ENCODE measurements at places on chromosomes 13 and 19.

DNA sequence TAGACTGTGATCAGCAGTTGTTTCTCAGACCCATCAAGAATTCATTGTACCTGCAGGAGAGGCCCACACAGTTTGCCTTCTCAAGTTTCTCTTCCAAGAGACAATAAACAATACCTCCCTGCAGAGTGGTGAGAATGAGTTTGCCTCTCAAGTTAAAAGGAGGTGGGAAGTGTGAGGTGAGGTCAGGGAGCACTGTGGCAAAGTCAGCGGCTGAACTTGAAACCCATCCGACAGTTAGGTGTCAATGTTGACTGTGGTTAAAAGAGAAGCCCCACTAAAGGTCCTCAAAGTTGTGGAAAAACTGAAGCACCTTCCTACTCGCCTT, 72.9 kb upstream of the TSC22D1 start:
- no peak for DNase-seq

GRCh38 chr19:42601811-42602443, 7.2 kb upstream of the CEACAM8 start:
- no peak for DNase-seq

- no peak for DNase-seq
Measured at GRCh38 chr19:31338069-31338776, 11.0 kb downstream of the TSHZ3 start.

DNA sequence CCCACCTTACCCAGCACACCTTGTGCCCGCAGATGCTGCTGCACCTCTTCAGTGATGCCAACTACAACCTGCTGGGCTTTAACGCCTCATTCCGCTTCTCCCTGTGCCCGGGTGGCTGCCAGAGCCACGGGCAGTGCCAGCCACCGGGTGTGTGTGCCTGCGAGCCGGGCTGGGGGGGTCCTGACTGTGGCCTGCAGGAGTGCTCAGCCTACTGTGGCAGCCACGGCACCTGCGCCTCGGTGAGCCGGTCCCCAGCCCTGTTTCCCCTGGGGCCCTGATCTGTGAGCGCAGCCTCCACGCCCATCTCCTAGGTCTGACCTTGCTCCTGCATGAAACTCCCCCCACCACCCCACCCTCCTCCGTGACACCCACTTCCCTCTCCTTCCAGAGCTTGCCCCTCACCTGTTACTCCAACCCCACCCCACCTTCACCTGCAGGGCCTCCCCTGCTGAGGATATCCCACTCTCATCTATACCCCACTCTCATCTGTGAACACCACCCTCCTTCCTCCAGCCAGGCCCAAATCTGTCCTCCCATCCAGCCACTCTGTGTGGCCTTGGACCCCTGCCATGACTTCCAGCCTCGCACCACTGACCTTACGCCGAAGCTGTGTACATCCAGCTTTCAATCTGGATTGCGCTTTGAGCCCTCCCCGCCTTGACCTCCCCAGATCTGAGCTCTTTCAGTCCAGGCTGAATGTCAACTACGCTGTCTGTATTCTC, 8.7 kb downstream of the MEGF8 start:
- DNase-seq, result no peak

GRCh38 chr13:112001571-112001970, 65.4 kb upstream of the SOX1 start:
- DNase-seq, result no peak

- DNase-seq, result no peak
Measured at GRCh38 chr19:55345101-55345817, 5.6 kb downstream of the KMT5C start.

- DNase-seq, result no peak
Measured at GRCh38 chr13:106794117-106794516, 226.2 kb upstream of the ARGLU1 start.

- no peak for DNase-seq
Measured at GRCh38 chr13:25874907-25875306, 176.9 kb downstream of the SHISA2 start.

GRCh38 chr19:5155586-5156210, 184.9 kb downstream of the PTPRS start:
- DNase-seq, result no peak

DNA sequence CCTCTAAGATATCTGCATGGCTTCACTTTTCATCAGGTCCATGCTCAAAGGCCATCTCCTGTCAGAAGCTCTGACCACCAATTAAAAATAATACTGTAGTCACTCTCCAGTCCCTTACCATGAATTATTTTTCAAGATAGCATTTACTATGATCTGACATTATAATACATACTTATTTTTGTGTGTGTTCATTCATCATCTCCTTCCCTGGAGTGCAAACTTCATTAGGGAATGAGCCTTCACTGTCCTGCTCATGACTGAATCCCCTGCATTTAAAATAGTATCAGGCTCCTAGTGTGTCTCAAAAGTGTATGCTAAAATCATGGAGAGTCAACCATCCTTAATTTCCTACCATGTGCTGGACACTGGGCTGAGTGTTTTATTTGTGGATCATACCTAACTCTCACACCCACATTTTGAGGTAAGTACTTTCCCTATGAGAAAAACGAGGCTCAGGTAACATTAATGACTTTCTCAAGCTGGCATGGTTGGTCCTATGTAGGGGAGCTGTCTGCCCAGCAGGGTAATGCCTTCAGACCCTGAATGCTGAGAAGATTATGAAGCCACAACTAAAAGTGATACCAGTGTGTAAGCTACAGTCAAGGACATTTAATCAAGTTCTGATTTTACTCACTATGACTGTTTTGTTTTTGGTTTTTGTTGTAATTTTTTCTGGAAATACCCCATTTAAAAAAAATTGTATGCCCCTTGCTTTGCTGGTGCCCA, 16.3 kb downstream of the PLA2G4C start:
- DNase-seq, result no peak

DNA sequence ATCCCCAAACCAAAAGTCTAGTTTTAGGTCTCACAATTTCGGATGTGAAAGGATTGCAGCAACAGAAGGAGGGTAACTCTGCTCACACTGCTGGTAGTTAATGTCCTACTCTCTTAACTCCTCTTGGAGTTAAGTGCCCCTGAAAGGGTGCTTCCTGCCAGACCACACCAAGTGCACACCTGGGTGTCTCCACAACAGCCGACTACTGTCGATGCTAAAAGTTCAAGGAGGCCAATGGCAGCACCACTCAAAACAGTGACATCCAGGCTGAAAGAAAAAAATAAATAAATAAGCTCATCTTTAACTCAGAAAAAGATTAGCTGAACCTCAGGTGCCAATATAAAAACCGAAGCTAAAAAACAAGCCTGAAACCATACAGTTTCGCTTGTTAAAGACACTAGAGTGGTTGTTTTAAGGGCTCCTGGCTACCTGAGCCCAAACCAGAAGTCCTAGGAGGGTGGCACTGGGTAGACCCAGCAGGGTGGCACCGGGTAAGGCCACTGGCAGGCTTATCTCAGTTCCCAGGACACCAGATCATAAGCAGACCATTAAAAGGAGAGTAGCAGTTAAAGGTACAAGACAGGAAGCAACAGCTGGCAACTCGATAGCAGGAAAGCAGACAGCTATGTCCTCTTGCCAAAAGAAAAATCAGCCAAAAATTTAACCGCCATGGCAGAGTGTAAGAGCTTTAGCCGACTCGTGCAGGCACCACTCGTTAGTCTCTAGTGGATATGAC, 39.3 kb downstream of the BRD4 start:
- no peak for DNase-seq

DNA sequence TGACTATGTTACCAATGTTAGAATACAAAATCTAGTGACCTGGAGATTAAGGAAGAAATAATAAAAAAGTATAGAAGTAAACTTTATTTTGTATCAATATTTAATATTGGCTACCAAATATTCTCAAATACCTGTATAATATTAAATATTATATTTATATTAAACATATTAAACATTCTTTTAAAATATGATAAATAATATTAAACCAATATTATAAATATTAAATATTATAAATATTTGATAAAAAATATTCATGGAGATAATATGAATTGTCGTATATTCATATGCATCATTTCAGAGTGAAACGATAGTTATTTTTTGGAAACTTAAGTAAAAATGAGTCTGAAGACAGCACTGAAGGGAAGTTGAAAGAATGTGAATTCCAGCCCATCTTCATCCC, 571.2 kb upstream of the KLF12 start:
- DNase-seq, result no peak

GRCh38 chr13:51955816-51956603, 55.2 kb downstream of the ATP7B start:
- DNase-seq, result no peak

DNA sequence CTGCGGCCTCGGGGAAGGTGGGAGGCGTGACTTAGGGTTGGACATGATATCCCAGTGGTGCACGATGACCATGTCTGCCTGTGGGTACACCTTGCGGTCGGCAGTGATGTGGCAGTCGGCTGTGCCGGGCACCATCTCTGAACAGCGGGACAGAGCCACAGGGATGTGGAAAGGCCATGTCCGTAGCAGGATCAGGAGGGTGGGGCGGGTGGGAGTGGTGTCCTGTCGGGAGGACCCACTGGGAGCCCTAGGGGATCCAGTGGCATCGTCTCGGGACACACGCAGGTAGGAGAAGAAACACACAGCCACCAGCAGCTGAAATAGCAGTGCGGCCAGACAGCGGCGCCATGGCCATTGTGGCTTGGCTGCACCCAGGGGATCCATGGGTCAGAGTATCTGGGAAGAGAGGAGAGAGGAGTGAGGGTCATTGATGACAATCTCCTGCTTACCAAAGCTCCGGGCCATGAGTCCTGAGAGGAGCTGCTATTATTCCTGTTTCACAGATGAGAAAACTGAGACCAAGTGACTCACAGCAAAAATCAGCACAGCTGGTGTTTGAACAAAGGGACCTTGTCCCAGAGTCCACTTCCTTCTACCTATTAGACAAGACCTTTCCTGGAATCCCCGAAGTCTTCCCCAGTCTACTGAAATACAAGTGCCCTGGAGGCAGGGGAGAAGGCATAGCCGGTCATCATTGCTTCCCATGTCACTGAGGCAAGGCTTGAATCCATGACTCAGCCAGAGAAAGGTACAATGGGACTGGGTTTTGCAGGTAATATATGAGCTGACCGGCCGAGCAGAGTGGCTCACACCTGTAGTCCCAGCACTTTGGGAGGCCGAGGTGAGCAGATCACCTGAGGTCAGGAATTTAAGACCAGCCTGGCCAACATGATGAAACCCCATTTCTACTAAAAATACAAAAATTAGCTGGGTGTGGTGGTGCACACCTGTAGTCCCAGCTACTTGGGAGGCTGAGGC, 5.2 kb upstream of the FUT6 start:
- DNase-seq, result no peak

GRCh38 chr19:13302526-13303270, 152.5 kb downstream of the IER2 start:
- no peak for DNase-seq

GRCh38 chr13:41017159-41017558, 2.0 kb downstream of the ELF1 start:
- DNase-seq, result no peak

DNA sequence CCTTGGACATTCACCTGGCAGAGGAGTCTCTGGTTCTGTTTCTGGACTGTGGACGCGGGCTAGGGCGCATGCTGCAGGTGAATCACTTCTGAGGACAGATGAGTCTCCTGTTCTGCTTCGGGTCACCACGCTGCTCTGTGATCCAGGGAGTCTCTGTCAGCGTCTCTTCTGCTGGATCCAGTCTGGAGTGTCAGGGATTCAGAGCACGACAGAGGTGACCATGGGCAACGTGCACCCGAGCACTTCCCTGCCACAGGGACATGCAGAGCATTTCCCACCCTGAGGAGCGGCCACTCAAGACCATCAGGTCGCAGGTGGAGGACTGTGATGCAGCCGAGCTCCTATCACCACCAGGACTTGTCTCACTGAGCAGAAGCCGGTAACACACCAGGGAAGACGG, 24.4 kb upstream of the LILRA2 start:
- DNase-seq, result no peak

- DNase-seq, result no peak
Measured at GRCh38 chr19:17888260-17888659, 16.5 kb downstream of the SLC5A5 start.

- DNase-seq, result no peak
Measured at GRCh38 chr19:12896460-12896859, 5.5 kb downstream of the GCDH start.

GRCh38 chr13:43776501-43777079, 10.2 kb downstream of the ENOX1 start:
- DNase-seq, result no peak

GRCh38 chr13:62920159-62920558, 1504.5 kb upstream of the PCDH20 start:
- DNase-seq, result no peak

DNA sequence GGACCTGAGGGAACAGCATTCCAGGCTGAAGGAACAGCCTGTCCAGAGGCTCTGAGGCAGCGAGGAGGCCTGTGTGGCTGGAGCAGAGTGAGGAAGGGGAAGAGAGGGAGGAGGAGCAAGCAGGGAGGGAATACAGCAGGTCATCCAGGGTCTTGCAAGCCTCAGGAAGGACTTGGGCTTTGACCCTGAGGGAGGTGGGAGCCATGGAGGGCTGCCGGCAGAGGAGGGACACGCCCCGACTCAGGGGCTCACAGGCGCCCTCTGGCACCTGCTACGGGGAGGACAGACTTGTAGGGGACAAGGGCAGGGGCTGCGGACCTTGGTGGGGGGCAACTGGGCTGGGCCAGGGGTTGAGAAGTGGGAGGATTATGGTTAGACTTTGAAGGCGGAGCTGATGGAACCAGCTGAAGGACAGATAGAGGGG, 4.7 kb downstream of the TINCR start:
- no peak for DNase-seq

- no peak for DNase-seq
Measured at GRCh38 chr13:59269476-59269875, 894.3 kb downstream of the DIAPH3 start.

- no peak for DNase-seq
Measured at GRCh38 chr13:40813667-40814454, 24.4 kb downstream of the SLC25A15 start.

GRCh38 chr13:85314686-85315085, 484.5 kb downstream of the SLITRK6 start:
- no peak for DNase-seq

DNA sequence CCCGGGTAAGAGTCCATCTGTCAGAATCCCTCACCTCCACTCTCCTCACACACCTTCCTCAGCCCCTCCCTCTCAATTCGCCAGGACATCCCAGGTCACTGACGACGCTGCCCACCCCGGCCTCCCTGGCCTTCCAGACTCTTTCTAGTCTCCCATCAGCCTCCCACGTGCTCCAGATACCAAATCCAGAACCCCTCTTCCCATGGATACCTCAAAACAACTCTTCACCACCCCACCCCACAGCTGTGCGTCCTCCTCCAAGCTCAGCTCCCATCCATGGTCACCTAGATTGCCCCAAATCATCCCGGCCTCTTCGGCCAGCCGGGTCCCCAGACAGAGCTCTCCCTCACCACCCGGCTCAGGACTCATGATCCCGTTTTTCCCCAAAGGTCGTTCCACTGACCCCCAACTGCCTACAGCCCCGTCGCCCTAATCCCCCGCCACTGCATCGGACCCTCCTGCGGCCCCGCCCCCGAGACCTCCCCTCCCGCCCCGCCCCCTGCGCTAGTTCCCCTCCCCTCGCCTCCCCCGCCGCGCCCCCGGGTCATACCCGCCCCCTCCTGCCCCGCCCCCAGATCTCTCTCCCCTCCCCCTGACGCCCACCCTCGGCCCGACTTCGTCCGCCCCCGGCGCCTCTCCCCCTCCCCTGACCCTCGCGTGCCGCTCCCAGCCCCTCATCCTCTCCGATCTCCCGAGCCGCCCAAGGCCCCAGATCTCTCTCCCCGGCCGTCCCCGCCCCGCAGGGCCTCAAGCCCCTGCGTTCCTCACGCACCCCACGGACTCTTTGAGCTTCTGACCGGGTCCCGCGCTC, 546 bp downstream of the UBXN6 start:
- DNase-seq, result no peak

Data from omental fat pad (tissue), 4 donors.